ENCODE measurements at places on chromosomes 12 and 14.

DNA sequence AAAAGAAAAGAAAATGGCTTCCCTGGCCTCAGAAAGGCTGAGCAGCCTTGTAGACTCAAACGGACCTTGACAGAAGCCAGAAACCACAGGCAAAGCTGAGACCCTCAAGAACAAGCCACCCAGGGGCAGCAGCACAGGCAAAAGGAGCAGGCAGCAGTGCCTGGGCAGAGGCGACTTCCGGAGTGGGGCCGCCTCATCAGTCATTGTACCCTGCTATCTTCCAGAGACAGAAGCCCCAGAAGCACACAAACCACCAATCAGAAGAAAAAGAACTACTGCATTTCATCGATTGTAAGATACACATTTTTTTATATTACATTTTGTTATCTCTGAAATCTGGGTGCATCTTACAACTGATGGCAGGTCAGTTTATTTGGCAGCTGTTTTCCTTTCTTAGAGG, 58.2 kb upstream of the ZFP36L1 start:
- DNase-seq, result no peak

DNA sequence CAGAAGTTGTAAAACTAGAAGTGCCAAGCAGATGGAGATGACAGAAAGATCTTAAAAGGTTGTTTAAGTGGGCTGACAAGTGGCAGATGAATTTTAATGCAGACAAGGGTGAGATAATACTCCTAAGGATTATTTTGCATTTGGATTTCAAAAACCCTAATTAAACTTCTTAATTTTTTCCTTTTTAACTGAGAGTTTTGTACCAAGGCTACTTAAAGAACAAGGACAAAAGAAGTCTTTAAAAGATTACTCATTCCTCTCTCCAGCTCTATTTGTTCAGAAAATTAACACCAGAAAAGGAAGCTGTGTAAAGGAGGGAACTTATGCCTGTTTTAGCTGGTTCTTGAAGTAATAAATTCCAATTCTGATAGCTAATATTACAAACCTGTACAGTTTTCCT, 275.4 kb downstream of the ETNK1 start:
- no peak for DNase-seq

GRCh38 chr12:132253698-132254480, 75.5 kb downstream of the GALNT9 start:
- no peak for DNase-seq

GRCh38 chr12:98587084-98587483, 6.4 kb upstream of the SLC25A3 start:
- no peak for DNase-seq

- DNase-seq, result no peak
Measured at GRCh38 chr12:14989790-14990189, 16.9 kb downstream of the PDE6H start.

DNA sequence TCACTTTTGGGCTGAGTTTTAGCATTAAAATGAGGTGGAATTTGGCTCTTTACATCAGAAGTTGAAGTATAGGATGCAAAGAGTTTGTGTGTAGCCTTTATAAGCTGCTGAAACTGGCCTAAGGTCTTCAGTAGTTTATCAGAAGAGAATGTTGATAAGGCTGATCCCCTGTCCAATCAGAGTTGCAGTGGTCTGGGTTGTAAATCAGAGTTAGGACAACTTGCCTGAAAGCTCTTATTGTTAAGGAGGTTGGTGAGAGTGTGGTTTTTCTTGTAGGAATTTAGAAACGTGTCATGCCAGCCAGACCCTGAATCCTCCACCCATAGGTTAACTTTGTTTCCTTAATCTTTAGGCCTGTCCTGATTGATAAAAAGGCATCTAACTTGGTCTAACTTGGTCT, 143.5 kb downstream of the ST8SIA1 start:
- DNase-seq, result no peak

GRCh38 chr14:41397926-41398325, 208.8 kb upstream of the LRFN5 start:
- no peak for DNase-seq

GRCh38 chr12:3077572-3078081, 448 bp downstream of the TSPAN9 start:
- no peak for DNase-seq

GRCh38 chr14:95326987-95327386, 7.3 kb upstream of the CLMN start:
- no peak for DNase-seq

- DNase-seq, result no peak
Measured at GRCh38 chr12:52783563-52784316, 6.6 kb upstream of the KRT76 start.

DNA sequence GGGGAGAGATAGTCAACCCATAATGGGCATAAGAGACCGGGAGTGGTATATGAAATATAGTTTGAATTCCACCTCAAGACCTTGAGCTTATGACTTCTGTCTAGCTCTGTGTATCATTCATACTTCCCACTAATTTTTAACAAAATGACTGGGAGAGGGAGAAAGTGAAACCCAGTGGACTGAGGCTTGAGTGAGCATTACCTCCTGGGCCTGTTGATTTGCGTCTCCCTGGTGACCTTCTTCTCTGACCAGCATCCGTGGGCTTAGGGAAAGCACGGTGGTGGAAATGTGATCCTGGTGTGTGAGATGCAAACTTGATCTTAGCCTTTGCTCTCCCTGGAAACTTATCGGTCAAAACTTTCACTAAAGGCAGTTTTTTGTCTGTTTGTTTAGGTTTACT, 207.9 kb upstream of the BCL2L14 start:
- no peak for DNase-seq

DNA sequence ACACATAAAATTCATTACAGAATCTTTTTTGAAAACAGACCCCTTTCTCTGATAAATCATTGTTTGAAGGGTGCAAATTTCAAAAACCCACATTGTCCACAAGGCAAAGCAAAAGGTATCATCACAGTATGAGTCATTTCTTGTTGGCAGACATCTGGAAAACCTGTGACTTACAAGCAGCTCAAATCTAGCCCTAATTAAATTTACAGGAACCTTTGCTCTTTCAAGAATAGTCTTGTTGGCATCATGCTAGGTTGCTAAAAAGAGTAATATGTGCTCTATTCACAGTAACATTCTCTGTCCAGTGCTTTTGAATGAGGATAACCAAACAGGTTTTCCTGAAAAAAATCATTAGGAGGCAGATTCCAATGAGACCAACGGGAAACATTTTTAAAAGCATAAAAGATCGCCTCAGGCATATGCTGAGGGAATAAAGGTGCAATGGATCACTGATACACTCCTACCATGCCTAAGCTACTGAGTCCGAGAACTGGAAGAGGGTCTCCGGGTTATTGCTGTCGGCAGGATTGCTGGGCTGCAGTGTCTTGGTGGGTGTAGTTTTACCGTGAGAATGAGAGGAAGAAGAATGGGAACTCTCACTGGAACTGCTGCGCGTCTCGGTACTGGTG, 55.5 kb upstream of the TTC7B start:
- DNase-seq, result no peak

- no peak for DNase-seq
Measured at GRCh38 chr14:103164006-103164405, 40.7 kb downstream of the TNFAIP2 start.

DNA sequence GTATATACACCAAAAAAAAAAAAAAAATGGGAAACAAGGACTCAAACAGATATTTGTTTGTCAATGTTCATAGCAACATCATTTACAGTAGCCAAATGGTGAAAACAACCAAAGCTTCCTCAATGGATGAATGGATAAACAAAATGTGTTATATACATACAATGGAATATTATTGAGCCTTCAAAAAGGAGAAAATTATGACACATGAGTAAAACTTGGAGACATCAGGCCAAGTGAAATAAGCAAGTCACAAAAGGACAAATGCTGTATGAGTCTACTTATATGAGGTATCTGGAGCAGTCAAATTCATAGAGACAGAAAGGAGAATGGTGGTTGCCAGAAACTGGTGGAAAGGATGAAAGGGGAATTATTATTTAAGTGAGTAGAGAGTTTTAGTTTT, 7.8 kb downstream of the RNASE9 start:
- DNase-seq, result no peak

All from stimulated activated CD8-positive, alpha-beta memory T cell treated with anti-CD3 and anti-CD28 coated beads, Interleukin-12 subunit alpha, Interleukin-12 subunit beta, amount 100 ng/mL, for 1 hour (primary cell).